Ascending aorta (tissue), 2 donors: ENCODE measurements at places on chromosomes 3 and 15. TPM values are rescaled to one million over a fixed set of nuclear protein-coding genes. Genes with fewer than 3 reads are reported as not detected.

C3orf22 gene
- not detected for total RNA-seq

DNA sequence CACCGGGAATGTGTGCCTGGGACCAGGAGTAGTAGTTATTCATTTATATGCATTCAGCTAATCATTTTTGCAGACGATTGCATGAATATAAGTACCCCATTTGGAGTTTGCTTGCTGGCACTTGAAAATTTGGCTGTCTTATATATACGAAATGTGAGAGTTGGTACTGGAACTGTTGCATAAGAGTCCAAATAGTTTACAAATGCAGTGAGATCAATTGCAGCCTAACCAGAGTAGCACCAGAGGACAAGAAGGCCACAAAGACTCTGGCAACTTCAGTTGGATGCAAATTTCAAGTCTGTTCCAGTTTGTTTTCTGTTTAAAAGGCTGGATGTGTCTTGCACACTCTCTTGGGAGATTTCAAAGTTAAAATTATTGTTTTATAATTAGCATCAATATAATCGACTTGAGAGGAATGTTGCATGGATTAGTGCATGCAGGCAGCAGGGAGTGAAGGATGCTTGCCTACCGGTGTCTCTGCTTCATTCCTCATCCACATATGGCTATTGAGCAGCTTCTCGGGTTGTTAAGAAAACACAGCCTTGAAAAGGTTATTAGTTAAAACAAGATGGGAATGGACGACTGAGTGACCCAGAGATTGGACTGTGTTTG is 213.0 kb downstream of the PTPRG start:
- no peak overlapping the region for H3K27ac ChIP-seq
- H3K4me3 ChIP-seq: no peak overlapping the region
- H3K4me1 ChIP-seq: no peaks in the 10 kb centered on the region
- no peak for DNase-seq
- no peaks in the 10 kb centered on the region for H3K36me3 ChIP-seq
- no peaks in the 10 kb centered on the region for H3K27me3 ChIP-seq

GRCh38 chr3:131795390-131796090 is 239.3 kb downstream of the CPNE4 start:
- H3K36me3 ChIP-seq: no peaks in the 10 kb centered on the region
- no peaks in the 10 kb centered on the region for H3K4me1 ChIP-seq
- no peak for DNase-seq
- no peak overlapping the region for H3K4me3 ChIP-seq
- no peak overlapping the region for H3K27ac ChIP-seq
- no peaks in the 10 kb centered on the region for H3K27me3 ChIP-seq

ALDH1L1 gene
- 36.1 TPM for total RNA-seq

DNA sequence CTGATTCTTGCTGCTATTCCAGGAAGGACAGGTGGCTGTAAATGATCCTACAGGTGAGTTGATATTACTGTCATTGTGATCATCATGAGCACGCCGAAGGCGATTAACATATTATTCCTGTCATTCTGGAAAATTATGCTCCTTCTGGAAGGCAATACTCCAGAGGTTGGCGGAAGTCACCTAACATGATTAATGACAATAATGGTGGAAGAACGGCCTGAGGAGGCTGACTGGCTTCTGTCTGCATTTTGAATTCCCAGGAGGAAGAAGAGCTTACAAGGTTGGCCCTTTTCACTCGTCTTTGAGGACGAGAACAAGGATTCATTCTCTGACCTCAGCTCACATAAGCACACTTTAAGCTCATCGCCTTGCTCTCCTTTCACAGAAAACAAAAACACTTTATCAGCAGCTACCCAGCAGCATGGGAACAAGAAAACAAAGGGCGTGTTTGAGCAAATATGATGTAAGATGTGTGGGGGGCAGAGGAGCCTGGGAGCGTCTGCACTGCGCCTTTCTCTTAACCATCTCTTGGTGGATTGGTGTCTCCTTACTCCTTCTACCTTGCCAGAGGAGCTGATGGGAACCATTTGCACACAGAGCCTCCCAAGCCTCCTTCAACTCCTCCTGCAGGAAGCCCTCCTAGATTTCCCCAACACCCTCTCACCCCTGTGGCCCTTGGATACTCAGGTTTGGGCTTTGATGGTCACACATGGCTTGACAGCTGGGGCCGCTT is 23.0 kb downstream of the ACSBG1 start:
- H3K36me3 ChIP-seq: no peaks in the 10 kb centered on the region
- H3K4me3 ChIP-seq: no peak overlapping the region
- H3K27me3 ChIP-seq: no peaks in the 10 kb centered on the region

CD200R1 gene
- total RNA-seq: not detected

- H3K4me3 ChIP-seq: peak within 1 kb of the TSS; percentile 98
- DNase-seq: no peak
- peaks cover 22% of the 10 kb centered on the region for H3K4me1 ChIP-seq
- peaks cover 7% of the 10 kb centered on the region for H3K36me3 ChIP-seq
- H3K27ac ChIP-seq: peak within 1 kb of the TSS; percentile 99
Measured at GRCh38 chr3:42653560-42654330, at the start of gene ZBTB47. Gene ZBTB47 (plus strand): TSS chr3:42653697. CDS start chr3:42658356, 4,659 bp downstream.

GRCh38 chr15:24933716-24934115 is 21.1 kb upstream of the SNRPN start:
- no peak overlapping the region for H3K27ac ChIP-seq
- H3K4me1 ChIP-seq: no peaks in the 10 kb centered on the region
- no peak overlapping the region for H3K4me3 ChIP-seq
- no peaks in the 10 kb centered on the region for H3K36me3 ChIP-seq
- no peak for DNase-seq

DNA sequence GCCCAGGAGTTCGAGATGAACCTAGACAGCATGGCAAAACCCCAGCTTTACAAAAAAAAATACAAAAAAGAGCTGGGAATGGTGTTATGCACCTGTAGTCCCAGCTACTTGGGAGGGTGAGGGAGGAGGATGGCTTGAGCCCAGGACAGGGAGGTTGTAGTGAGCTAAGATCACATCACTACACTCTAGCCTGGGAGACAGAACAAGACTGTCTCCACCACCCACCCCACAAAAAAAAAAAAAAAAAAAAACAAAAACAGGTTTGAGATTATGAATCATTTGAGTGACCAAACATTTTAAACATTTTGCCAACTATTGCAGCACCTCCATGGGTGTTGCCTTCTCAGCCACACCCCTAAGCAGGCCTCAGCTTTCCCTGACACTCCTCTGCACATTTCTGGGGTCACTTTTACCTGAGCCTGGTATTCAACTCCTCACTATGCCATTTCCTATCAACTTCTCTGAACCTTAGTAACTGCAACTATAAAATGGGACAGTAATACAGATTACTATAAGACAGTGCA is 41.8 kb downstream of the IL5RA start:
- no peaks in the 10 kb centered on the region for H3K27me3 ChIP-seq
- no peak overlapping the region for H3K4me3 ChIP-seq
- H3K36me3 ChIP-seq: no peaks in the 10 kb centered on the region

- H3K36me3 ChIP-seq: no peaks in the 10 kb centered on the region
- H3K4me3 ChIP-seq: no peak overlapping the region
- no peaks in the 10 kb centered on the region for H3K27me3 ChIP-seq
- peak overlapping the region; percentile 18 for H3K27ac ChIP-seq
- DNase-seq: no peak
- H3K4me1 ChIP-seq: no peaks in the 10 kb centered on the region
Measured at GRCh38 chr3:122247825-122248185, 64.3 kb downstream of the CASR start.

CFAP44 gene
- total RNA-seq: 1.6 TPM

DNA sequence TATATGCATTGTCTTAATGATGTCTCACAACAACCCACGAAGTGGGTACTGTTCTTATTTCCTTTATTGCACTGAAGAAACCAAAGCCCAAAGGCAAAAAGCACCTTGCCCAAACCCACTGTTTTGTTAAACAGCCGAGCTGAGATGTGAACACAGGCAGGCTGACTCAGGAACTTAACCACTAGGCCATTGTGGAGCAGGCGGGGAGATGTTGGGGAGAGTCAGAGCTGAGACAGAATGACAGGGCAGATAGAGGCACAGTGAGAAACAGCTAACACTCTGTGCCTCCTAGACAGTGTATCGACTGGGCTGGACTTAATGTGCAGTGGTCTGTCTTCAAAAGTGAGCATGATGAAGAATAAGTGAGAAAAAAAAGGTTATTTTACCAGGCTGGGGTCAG is 56.5 kb downstream of the RPLP1 start:
- H3K4me3 ChIP-seq: no peak overlapping the region
- H3K27me3 ChIP-seq: no peaks in the 10 kb centered on the region
- no peaks in the 10 kb centered on the region for H3K4me1 ChIP-seq
- H3K27ac ChIP-seq: no peak overlapping the region

HACD2 gene
- 10.2 TPM for total RNA-seq

- H3K4me1 ChIP-seq: no peaks in the 10 kb centered on the region
- H3K27me3 ChIP-seq: no peaks in the 10 kb centered on the region
- DNase-seq: no peak
- peak overlapping the region; percentile 83 for H3K27ac ChIP-seq
- no peaks in the 10 kb centered on the region for H3K36me3 ChIP-seq
Measured at GRCh38 chr3:177197727-177198460, 612 bp upstream of the TBL1XR1 start.

DNA sequence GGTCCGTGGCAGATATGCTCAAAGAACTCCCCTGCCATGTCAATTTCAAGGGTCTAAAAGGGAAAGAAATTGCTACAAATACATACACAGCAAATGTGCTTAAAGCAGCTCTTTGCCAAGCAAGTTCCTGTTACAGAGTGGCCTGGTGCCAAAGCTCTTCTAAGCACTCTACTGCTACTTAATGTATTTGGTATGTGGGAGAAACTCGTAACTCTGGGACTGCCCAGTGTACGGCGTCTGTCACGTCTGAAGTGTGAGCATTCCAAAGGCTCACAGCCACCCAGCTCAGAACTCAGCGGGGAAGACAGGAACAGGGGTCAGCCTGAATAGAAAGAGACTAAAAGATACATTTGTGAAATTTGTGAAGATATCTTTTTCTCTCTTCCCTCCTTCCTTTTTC is 54.6 kb downstream of the RBMS3 start:
- H3K36me3 ChIP-seq: no peaks in the 10 kb centered on the region
- no peaks in the 10 kb centered on the region for H3K27me3 ChIP-seq
- peak overlapping the region; percentile 35 for H3K4me3 ChIP-seq
- no peaks in the 10 kb centered on the region for H3K4me1 ChIP-seq

GRCh38 chr3:46845397-46845859 is 17.8 kb downstream of the MYL3 start:
- no peaks in the 10 kb centered on the region for H3K27me3 ChIP-seq
- H3K4me1 ChIP-seq: peaks cover 11% of the 10 kb centered on the region
- H3K36me3 ChIP-seq: no peaks in the 10 kb centered on the region
- peak overlapping the region; percentile 59 for H3K27ac ChIP-seq
- peak overlapping the region; percentile 70 for H3K4me3 ChIP-seq

DNA sequence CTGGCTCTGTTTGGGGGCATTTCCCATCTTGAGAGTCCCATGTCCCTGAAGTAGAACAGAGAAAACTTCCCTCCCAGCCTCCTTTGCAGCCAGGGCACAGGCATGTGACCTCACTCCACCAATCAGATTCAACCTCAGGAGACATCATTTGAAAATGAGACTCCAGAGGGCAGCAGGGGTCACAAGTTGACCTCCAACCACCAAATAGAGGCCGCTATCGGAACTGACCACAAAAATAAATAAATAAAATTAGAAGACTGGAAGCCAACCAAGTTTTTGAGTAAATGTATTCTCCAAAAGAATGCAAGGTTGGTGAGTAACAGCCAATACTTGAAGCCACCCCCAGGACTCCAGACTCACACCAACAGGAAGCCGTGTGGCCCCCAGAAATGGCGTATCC is 106.5 kb downstream of the CHSY1 start:
- no peaks in the 10 kb centered on the region for H3K4me1 ChIP-seq
- H3K36me3 ChIP-seq: no peaks in the 10 kb centered on the region
- DNase-seq: no peak
- H3K27me3 ChIP-seq: no peaks in the 10 kb centered on the region

GRCh38 chr3:156050918-156051317 is 69.5 kb upstream of the KCNAB1 start:
- H3K27me3 ChIP-seq: no peaks in the 10 kb centered on the region
- H3K4me3 ChIP-seq: no peak overlapping the region
- H3K27ac ChIP-seq: no peak overlapping the region
- H3K36me3 ChIP-seq: no peaks in the 10 kb centered on the region
- no peaks in the 10 kb centered on the region for H3K4me1 ChIP-seq

ALPK3 gene
- 38.0 TPM for total RNA-seq

DNA sequence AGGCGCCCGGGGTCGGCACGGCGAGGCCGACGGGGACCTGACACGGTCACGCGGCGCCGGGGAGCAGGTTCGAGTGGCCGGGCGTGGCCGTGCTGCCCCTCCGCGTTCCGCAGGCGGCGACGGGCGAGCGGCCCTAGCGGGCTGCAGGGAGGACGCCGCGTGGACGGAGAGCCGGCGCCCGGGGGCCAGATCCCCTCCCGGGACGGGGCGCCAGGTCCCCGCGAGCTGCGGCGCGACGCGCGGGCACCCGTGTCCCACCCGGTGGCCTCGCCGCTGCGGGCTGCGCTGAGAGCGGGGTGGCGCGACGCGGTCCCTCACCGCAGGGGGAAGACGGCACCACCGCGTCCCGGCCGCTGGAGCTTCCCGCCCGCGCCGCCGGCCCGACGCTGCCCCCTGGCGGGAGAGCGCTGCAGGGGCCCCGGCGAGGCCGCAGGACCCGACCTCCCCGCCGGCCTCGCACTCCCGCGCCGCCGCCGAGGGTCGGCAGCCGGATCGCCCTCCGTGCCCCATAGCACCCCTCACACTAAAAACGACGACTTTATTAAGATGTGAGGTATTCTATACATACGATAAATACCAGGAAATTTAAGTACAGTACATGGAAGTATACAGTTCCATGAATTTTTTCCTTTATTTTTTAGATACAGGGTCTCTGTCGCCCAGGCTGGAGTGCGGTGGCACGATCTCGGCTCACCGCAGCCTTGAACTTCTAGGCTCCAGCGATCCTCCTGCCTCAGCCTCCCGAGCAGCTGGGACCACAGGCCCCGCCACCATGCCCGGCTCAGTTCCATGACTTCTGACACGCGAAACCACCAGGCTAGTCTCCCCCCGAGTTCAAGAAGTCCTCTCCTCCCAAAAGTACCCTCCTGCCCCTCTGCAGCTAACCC is 1.3 kb upstream of the PIGZ start:
- H3K4me3 ChIP-seq: peak overlapping the region; percentile 92
- no peaks in the 10 kb centered on the region for H3K36me3 ChIP-seq
- DNase-seq: no peak
- H3K4me1 ChIP-seq: no peaks in the 10 kb centered on the region
- no peak overlapping the region for H3K27ac ChIP-seq

- H3K4me1 ChIP-seq: no peaks in the 10 kb centered on the region
- no peak overlapping the region for H3K27ac ChIP-seq
- DNase-seq: no peak
- H3K27me3 ChIP-seq: no peaks in the 10 kb centered on the region
Measured at GRCh38 chr3:41599127-41599484, 362.8 kb downstream of the ULK4 start.

DNA sequence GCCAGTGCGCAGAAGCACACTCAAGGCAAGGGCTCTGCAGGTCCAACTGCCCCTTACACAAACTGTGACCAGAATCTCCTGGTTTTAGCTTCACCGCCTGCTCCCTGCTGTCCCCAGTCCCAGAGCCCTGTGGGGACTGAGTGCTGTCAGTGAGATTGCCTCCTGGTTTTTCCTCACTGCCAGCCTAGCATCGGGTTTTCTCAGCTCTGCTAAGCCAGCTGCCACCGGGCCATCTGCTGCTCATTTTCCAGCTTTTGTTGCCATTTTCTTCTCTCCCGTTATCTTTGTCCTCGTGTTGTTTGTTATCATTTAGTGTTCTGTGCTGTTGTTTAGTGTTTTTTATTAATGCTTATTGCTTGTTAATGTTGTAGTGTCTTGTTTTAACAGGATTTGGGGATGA is 79.5 kb upstream of the BLM start:
- no peak overlapping the region for H3K27ac ChIP-seq
- no peaks in the 10 kb centered on the region for H3K4me1 ChIP-seq
- no peak overlapping the region for H3K4me3 ChIP-seq
- H3K27me3 ChIP-seq: no peaks in the 10 kb centered on the region
- peaks cover 54% of the 10 kb centered on the region for H3K36me3 ChIP-seq
- no peak for DNase-seq
